NCI-H748 treated with DMSO at 0.1 percent for 48 hours (cell line): ENCODE measurements at places on chromosomes 4 and X.

DNA sequence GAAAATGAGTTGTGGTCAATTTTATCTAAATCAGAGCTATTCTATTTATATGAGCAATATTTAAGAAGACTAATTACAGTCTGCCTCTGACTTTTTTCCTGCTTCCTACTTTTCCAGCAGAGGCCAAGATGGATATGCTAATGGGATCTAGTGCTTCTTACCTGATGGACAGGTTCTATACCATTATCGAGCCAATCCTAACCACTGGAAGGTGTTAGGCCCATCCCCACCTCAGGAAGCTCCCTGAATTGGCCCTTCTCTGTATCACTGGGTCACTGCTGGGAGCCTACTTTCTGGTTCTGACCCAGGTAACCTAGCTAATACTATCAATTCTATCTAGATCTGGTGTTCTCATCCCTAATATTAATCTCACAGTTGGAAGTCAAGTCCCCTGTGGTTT lies 577 bp upstream of the YIPF7 start:
- no peak for DNase-seq

DNA sequence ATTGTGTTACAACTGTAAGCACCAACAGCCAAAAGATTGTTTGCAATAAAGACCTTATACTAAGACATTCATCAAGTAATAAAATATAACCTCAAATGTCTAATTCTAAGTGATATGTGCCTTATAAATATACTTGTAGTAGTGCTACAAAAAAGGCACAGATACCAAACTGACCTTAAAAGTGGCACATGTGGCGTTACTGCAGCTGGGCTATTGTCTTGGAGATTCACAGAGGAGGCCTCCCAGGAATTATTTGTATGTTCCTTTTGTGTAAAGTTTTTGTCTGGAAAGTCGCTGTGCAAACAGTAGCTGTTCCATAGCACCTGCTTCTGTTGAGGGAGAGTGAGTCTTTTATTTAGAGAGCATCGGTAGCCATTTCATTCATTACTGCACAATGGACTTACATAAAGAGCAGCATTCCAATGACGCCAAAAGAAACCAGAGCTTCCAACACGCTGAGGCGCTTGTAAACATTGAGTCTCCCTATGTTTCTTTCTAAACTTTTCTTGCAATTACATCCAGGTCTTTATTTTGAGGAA lies 143.7 kb downstream of the RPA4 start:
- DNase-seq = peak; percentile 74

- no peak for DNase-seq
Observed at GRCh38 chr4:146709956-146710355, 71.3 kb downstream of the POU4F2 start.

DNA sequence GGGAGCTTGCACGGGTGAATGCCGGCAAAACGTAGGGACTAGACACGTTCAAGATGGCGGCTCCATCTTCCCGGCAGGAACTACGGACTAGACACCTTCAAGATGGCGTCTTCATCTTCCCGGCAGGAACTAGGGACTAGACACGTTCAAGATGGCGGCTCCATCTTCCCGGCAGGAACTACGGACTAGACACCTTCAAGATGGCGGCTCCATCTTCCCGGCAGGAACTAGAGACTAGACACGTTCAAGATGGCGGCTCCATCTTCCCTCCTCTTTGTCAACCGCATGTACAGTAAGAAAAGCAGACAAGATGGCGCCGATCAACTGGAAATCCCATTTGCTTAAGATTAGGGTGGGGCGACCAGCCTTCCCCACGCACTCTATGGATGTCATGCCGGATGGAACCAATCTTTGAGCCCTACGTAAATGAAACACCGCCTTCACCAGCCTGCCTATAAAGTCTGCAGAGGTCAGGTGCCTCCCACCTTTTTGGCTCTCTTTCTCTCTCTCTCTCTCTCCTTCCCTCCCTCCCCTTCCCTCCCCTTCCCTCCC lies 222.4 kb downstream of the CRLF2 start:
- DNase-seq = peak; percentile 46

DNA sequence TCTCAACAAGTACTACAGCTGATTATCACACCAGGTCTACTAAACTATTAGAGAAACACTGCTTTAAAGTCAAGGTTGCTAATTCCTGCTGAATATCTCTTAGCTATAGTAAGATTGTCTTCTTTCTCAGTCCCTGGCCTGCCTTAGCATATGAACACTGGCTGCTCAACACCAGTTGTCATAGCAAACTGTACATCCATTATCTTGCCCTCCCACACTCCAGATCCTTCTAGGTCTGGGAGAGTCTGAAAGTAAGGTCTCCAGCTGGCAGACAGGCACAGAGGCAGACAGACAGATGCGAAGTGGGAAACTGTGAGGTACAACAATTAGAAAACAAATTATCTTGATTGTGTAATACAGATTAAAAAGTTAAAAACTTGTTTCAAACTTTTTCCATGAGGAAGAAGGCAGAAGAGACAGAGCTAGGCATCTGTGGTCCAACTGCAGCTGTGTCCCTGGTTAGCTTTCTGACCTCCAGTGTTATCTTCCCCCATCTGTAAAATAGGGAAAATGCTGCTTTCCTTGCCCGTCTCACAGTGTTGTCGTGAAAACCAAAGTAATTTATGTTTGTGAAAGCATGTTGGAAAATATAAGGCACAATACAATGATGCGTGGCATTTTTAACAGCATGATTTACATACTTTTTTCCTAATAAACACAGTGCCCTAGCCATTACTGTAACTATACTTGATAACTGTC lies 133.8 kb downstream of the KLHL13 start:
- DNase-seq = no peak

DNA sequence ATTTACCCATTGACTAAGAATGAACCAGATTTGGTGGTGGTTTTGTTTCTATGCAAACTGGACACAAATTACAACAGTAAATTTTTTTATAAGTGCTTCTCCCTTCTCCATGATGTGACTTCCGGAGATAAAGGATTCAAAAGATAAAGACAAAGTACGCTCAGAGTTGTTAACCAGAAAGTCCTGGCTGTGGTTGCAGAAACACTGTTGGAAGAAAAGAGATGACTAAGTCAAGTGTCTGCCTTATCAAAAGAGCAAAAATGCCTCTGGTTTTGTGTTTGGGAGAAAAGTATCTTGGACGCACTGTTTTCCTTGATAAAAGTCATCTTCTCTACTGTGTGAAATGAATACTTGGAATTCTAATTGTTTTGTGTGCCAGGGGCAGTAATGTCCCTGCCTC lies 213.4 kb downstream of the GC start:
- no peak for DNase-seq

- peak; percentile 11 for DNase-seq
Observed at GRCh38 chr4:2441393-2442174, 22.8 kb downstream of the CFAP99 start.

DNA sequence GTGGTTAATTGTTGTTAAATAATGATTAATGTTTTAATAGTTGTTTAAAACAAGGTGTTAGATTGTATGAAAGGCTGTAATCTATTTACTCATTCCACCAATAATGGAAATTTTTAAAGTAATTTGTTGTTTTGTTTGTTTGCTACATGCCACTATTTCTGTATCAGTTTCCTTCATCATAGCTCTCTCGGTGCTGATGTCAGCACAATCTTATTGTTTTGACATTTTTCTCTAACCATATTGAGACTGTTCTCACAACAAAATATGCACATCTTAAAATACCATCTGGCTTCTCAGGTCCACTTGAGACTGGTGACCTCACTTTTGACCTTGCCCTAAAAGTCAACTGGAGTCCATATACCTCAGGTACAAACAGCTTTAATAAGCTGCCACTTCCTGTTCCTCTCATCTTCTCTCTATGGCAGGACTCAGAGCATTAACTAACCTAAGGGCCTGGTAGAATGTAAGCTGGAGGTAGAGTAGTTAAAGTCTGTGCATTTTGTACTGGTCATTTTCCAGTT lies 1.0 kb upstream of the GUCY1B1 start:
- DNase-seq = no peak

DNA sequence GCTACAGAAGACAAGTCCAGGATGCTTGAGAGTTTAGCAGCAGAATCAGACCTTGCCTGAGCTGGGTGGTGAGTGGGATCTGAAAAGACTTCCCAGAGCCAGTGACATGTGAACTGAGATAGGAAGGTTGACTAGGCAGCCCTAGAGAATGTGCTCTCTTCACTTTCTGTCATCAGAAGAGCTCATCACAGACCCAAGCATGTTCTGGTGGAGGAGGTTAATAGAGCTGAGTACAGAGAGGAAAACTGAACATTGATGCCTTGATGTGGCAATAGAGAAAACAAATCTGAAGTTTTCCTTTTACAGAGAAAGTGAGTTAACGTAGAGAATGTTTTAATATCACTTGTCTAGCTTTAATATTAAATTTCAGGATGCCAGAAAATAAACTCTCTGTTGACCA lies 17.1 kb downstream of the ADGRL3 start:
- no peak for DNase-seq

- DNase-seq = no peak
Observed at GRCh38 chr4:121943941-121944340, 7.9 kb downstream of the TRPC3 start.

DNA sequence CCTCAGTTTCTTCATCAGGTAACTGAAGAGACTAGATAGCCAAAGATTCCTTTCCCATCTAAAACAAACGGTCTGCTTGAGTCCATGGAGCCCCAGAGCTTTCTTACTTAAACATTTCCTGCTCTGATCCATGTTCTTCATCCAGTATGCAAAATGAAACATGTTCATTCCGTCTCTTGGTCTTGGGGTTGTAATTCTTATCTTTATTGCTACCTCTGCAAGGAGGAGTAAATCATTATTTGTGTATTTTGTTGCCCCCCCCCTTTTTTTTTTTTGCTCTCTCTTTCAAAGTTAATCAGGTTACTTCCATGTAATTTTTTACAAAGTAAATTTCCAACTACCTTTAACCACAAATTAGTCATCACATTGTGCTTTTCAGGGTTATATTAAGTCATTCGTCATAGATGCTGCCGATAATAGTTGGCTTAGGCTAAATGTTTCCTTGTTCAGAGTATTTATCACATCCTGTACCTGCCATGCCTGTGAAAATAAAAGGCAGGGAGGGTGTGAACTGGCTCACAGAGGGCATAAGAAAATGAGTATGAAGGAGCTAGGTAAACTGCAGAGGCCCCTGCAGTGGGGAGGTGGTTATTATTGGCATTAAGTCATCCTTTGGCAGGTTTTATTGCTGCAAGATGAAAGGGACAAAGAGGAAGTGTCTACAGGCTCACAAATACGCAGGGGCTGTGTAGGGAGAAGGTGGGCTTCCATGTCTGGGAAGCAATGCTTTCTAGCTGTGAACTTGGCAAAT lies 76.7 kb upstream of the HS3ST1 start:
- no peak for DNase-seq

DNA sequence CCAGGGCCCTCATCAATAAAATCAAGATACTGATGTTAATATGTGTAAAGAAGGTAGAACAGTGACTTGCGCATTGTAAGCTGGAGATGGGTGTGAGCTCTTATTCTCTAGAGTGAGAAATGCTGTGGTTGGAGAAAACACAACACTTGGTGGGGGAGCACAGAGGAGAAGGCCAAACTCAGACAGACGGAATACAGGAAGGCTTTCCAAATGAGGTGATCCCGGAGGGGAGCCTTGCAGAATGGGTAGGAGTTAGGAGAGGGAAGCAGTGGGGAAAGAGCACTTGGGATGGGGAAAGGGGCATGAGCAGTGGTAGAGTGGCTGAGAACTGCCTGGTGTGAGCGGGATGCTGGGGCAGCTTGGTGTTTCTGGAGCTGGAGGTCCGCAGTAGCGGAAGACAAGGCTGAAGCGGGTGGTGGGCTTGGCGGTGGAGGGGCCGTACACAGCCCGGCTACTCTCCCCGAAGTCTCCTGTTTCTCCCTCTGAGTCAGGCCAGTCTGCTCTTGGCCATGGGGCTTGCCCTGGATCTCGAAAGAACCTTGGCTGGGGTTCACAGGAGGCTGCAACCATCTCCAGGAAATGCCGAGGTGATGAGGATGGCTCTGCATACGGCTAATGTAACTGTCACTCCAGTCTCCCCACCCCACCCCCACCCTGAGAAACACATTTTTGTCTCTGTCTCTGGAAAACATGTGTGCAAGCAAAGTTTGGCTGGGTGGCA lies 11.3 kb upstream of the PLAC1 start:
- DNase-seq = no peak

- no peak for DNase-seq
Observed at GRCh38 chrX:72304877-72305276, 837 bp downstream of the CITED1 start.

DNA sequence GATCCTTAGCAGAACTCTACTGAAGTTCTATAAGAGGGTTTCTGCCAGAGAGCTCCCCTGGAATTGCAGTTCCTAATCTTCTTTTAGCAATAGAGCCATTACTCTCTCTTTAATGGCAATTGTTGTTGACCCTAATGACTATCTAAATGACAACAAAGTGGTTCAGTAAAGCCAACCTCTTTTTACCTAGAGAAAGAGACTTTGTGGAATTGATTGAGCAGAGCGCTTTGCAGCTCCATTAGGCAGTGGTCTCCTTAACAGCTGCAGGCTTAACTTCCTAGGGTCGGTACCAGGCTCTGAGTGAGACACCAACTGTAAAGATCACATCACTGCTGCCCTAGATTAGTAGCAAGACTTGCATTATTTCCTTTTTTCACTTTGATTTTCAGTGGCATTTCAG lies 1472.9 kb upstream of the TENM3 start:
- DNase-seq = no peak

DNA sequence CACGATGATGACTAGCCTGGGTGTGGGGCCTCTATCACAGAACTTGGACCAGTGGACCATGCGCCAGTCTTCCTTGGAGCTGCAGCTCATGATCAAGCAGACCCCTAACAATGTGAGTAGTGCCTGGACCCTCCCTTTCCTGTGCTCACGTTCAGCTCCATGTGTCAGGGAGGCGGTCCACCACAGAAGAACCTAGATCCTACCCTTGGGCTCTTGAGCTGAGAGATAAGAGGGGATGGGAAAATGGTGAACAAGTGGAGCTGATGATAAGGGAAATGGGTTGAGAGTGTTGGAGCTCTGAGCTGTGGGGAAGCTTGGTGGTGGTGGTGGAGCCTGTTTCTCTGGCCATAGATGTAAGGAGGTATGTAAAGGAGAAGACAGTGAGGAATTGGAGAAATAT lies 13.1 kb downstream of the MED12 start:
- DNase-seq = no peak

- no peak for DNase-seq
Observed at GRCh38 chr4:78612398-78613178, 61.0 kb downstream of the ANXA3 start.

DNA sequence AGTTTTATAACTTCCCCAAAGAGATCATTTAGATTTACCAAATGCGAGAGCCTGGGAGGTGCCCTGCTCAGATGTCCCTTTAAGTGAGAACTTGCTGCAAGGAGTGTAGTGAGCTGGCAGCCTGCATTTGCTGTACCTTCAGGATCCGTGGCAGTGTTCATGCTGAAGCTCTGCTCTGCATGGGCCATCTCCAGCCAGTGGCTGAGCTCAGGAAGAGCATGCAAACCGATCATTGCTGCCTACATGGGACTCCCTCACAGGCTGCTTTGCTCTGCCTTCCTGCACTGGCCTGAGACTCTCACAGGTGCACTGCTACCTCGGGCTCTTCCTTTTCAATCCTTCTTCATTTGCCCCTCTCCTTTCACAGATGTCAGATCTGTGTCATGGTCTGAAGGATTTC lies 152.0 kb upstream of the SFRP2 start:
- DNase-seq = no peak

GRCh38 chrX:153372949-153373348 lies 28.2 kb downstream of the PNMA6E start:
- DNase-seq = no peak
